ENCODE measurements at places on chromosomes 3 and 15.
A peak's percentile ranks its signal among the peaks of the same experiment; 100 is the strongest.

DNA sequence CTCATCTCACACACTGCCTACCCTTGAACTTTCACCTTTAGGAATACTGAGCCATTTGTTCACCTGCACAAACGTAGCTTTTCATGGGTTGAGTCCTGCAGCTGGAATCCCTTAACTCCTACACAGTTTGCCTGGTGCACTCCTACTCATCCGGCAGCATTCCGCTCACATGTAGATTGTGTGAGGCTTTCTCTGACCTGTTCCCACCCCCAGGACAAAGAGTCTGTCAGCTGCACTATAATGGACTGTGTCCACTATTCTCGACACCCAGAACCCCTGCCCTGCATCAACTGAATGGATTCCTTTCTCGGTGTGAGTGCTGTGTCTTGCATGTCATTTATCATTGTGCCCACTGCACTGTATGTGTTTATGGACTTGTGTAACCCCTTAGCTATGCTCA lies 54.9 kb downstream of the EPHB3 start:
- DNase-seq = no peak

GRCh38 chr3:126194713-126195305 lies 14.4 kb upstream of the ALDH1L1 start:
- DNase-seq = no peak

DNA sequence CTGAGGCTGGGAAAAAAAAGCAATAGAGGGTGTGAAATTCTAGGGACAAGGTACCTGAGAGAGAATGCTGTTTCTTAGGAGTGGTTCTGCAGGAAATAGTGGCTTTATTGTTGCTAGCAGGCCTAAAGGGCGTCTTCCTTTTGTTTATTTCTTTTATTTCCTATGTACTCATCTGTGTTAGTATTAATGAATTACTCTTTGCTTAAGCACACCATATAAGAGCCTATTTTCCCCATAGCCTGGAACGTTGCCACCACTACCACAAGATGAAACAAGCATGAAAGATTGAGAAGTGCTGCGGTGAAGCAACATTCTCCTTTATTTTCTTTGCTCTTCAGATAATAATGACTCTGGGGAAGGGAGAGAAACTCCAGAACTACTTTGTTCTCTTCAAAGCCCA lies 21.3 kb upstream of the GOLIM4 start:
- no peak for DNase-seq

DNA sequence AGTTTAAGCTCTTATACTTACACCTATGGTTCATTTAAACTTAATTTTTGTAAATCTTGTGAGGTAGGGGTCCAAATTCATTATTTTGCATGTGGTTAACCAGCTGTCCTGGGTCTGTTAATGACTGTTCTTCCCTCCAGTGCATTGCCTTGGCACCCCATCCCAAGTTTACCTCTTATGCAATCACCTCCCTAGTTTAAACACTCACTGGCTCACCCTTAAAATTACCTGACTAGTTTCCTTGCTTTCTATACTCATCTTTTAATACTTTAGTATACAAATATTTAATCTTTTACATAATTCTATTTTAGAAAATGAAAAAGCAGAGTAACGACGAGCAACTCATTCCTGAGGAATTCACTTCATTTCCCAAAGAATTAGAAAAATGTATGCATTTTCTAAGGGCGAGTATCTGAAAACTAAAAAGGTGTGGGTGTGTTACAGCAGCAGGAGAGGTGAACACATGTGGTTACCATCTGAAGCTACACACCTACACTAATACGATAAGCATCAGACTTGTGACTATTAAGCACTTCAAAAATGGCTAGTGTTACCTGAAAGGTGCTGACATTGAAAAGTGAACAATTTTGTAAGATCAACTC lies 33.7 kb downstream of the TJP1 start:
- DNase-seq = no peak

DNA sequence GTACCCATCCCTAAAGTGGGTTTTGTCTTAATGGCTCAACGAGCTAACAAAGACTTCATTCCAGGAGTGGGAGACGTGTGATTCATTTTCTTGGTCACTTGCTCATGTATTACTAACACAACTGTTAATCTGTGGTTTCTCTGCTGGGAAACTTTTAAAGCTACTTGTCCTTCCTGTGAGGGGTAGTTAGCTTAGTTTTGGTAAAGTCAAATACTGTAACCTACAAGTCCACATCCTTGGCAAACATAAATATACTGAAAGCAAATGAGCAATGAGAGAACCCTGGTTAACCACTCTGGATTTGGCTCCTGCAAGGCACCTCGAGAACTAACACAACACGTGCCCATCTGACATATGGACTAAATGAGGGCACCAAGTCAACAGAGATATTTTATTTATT lies 19.9 kb downstream of the NOX5 start:
- peak; percentile 21 for DNase-seq

DNA sequence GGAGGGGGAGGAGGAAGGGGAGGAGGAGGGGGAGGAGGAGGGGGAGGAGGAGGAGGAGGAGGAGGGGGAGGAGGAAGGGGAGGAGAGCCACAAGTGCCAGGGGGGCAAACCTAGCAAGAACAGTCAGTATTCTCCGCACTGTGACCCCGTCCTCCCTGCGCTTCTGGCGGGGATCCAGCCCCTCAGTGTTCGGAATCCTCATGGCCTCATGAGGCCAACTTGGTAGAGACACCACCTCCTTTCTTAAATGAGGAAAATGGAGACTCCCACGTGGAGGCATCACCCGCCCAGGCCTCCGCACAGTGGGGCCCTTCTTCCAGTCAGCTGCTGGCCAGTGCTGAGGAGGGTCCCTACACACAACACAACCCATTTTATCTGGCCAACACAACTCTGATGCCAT lies 163.4 kb downstream of the XXYLT1 start:
- DNase-seq = no peak

DNA sequence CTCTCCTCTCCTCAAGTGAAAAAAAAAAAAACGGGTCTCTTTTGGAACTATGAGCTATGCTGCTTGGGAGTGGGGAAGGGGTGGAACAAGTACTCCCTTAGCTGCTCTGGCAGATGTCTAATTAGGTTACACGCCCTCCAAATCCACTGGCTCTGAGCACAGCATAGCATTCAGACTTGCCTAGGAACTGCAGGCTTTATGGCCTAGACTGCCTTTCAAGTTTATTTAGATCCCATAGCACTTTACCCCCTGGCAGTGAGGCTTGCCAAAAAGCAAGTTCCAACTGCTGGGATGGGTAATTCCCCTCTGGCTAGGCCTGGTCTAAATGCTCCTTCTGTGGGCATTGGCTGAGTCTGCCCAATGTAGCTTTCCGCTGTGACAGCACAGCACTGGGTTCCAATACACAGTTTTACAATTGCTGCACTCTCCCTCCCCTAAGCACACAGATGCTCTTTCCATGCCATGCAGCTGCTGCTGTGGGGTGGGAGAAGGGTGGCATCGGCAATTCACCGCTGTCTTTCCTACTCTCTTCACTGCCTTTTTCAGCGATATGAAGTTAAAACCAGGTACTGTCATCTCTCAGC lies 152.8 kb downstream of the KCNAB1 start:
- DNase-seq = no peak

- no peak for DNase-seq
Observed at GRCh38 chr3:99118381-99118780, 216.9 kb upstream of the DCBLD2 start.

DNA sequence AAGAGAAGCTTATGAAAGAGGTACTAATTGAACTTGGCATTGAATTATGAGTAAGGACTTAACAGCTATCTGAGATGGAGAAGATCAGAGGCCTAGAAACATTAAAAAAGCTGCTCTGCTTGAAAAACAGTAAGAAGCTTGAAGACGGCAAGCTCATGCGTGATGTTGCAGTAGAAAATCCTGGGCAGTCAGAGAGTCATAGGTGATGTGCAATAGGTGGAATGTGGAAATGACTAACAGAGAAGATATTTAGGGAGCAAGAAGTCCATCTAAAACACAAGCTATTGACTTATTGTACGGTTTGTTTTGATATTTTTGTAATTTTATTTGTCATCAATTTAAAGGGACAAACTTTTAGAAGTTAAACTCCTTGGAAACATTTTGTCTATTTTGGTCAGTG lies 1101.4 kb downstream of the ROBO2 start:
- no peak for DNase-seq

DNA sequence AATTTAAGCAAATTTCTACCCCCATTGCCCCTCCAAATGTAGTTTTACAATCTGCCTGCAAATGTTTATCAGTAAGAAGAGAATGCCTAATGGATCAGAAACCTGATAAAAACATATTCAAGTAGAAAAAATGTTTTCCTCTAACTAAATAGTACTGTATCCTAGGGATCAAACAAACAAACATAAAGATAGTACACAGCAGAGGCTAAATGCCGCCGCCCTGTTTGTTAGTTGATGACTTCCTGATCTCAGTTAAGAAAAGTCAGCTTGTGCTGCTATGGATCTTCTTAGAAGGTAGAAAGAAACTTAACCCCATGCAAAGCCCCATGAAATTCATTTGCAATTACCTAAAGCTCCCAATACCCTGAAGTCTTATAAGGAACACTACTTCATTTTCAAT lies 387.3 kb upstream of the THBS1 start:
- no peak for DNase-seq

DNA sequence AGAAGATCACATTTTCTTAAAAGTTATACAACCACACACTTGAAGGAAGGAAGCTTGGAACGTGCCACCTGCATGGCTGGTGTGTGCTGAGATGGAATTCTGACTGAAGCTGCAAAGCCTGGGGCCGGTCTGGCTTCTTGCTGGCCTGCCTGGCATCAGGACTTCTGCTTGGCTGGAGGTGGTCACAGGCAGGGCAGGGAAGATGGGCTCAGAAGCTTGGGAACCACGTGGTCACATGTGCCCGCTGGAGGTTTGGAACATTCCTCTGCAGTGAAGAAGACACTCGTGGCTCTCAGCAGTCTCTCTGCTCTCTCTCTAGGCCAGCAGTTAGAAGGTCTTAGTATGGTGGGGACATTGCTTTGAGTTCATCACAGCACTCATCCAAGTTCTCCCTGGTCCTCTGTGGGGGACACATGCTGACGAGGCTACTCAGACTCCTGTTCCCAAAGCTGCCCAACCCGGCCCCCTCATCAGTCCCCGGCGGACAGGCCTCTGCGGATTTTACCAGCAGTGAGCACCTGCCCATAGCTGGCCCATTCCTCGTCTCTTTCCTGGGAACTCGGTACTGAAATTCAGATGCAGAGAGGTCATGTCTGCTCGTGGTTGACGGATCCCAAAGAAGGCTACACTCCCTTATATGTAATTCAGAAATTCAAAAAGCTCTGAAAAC lies 229.0 kb downstream of the ADAMTS17 start:
- no peak for DNase-seq

GRCh38 chr3:17430582-17430981 lies 311.8 kb downstream of the TBC1D5 start:
- no peak for DNase-seq

- no peak for DNase-seq
Observed at GRCh38 chr3:5735896-5736295, 548.4 kb downstream of the EDEM1 start.

DNA sequence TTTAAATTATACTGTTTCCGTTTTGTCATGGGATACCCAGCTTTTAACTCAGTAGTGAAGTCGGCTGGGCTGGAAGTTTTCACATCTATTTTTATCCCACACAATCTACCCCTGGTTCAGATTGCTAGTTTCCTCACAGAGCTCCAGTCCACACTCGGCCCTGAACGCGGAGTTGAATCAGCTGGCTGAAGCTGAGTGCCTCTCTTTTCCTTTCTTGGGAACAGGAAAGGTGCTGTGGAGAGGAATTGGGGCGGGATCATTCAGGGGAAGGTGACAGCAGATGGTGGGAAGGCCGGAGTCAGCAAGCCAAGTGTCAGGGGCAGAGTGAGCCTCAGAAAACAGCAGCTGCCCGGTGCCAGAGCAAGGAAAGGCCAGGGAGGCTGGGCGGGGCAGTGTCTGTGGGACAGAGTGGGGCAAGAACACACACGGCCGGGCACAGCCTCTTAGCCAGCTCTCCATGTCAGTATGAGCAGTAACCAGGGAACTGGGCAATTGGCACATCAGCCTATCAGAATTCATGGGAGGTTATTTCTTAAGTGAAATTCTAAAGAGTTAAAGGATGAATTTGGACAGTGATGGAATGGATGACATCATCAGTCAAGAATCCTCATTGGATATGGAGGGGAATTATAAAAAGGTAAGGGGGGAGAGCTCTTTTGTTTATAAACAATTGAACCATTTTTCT lies 135.7 kb upstream of the IL12A start:
- no peak for DNase-seq

- DNase-seq = no peak
Observed at GRCh38 chr3:32140943-32141342, 34.5 kb downstream of the GPD1L start.

DNA sequence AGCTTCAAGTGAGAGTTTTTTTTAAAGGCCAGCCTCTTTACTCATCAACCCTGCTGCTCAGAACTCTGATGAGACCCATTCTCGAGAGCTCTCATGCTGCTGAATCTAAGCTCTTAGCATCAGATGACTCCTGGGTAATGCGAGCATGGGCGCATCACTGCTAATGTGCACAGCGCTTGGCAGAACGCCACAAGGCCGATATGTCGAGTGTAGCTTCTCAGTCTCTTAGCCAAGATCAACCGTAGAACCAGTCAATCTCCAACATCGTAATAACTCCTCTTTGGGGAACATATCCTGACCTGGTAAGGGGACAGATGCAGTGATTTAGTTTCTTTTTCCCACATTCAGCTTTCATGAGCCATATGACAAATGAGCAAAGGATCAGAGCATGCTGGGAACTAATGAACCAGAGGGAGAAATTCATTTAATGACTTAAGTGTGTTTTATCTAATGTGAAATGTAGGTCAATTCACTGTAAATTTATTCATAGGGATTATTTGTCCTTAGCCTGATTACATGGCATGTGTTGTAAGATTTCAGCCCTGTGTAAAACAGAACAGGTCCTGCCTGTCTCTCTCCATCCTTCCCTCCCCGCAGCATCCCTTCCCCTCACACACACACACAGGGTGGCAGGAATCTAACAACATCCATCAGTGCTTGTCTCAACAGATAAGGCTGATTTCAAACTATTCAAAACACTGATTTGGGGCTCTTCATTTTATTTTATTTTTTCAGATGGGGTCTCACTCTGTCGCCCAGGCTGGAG lies 195.4 kb upstream of the C2CD4B start:
- no peak for DNase-seq

DNA sequence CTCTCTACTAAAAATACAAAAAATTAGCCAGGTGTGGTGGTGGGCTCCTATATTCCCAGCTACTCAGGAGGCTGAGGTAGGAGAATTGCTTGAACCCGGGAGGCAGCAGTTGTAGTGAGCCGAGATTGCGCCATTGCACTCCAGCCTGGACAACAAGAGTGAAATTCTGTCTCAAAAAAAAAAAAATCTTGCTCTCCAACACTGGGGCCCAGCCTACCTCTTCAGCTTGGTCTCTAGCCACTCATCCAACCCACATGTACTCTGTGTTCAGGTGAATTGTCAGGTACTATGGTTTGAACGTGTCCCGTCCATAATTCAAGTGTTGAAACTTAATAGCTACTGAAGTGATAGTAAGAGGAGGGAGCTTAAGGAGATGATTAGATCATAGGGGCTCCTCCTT lies 22.4 kb upstream of the RAB7A start:
- no peak for DNase-seq

Data from activated CD4-positive, alpha-beta T cell treated with anti-CD3 and anti-CD28 coated beads for 48 hours (primary cell).